Stimulated activated CD8-positive, alpha-beta memory T cell treated with anti-CD3 and anti-CD28 coated beads, Interleukin-4, amount 100 ng/mL, for 1 hour (primary cell): ENCODE measurements at places on chromosomes 4 and X.

- DNase-seq, result no peak
These were observed 42.0 kb downstream of the NPFFR2 start for GRCh38 chr4:72073816-72074215.

GRCh38 chr4:8083086-8083825 is 75.4 kb downstream of the ABLIM2 start:
- no peak for DNase-seq

GRCh38 chr4:28277931-28278330 is 1417.3 kb downstream of the STIM2 start:
- no peak for DNase-seq

DNA sequence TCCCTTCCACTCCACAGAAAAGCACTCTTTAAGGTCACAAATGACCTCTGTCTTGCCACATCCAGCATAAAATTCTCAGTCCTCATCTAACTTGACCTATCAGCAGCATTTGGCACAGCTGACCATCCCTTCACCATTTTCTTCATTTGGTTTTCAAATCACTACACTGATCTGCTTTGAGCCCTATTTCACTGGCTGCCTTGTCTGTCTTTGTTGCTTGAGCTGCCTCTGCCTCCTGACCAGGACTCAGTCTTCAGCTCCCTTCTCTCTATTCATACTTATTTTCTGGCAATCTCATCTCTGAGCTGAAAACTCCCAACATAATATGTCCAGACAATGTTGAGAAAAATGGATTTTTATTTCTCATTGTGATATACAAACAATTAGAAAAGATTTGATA is 27.7 kb upstream of the PDE5A start:
- no peak for DNase-seq

DNA sequence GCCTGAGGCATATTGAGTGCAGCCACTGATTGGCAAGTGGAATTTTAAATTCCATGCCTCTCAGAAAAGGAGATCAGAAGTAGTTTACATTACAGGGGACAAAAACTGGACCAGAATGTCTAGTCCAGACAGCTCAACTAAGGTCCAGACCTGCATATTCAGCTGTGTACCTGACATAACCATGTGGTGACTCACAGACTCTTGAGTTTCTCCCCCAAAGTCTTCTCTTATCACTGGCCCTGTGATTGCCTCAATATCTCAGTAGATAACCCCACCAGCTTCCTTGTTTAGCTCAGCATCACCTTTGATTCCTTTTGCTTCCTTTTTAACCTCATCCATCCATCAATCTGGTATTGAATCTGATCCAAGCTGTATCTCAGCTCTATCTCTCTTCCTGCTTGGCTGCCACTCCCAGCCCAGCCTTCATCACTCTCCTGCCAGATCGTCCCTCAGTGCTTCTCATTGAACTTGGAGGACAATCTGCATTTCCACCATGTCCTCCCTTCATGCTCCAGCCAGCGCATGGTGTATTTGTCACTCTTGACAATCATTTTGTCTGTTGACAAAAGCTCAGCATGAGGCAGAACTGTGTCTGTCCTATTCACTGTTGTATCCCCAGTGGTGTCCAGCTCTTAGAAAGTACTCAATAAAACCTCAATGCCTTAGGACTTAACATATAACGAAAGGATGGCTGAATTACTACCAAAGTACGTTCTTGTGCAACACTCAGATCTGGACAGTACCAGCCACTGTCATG is 27.8 kb upstream of the SLC2A9 start:
- no peak for DNase-seq

DNA sequence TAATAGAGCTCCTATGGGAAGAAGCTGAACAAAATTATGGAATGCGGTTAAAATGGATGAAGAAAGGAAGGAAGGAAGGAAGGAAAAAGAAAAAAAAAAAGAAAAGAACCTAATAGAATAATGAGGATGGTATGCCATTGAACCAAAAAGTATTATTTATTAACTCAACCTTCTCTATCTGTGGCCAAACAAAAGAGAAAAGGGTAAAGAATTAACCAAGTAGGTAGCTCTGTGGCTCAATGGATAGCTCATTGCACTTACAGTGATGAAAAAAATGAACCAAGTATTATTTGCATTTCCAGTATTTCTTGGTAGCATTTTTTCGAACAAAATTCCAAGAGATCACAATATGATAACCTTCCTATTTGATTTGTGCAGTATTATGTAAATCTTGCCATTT is 56.9 kb upstream of the SLC39A8 start:
- DNase-seq, result no peak

DNA sequence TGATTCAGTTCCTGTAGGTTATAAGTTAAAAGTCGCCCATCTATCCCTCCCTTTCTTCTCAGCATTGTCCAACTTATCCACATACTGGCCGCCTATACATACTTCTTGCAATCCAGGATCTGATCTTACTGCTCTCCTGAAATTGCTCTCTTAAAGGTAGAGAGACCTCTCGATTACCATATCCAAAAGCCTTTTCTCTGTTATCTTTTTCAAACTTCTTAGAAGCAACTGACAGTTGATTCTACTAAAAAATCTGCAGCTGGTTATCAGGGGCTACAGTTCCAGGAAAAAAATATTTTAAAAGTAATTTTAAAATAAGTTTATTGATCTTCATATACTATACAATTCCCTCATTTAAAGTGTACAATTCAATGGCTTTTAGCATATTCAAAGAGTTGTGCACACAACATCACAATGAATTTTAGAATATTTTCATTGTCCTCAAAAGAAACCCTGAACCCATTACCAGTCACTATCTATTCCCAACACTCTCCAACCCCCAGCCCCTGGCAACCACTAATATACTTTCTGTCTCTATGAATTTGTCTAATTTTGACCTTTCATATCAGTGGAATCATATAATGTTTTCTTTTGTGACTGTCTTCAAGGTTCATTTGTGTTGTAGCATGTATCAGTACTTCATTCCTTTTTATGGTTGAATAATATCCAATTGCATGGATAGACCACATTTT is 102.0 kb downstream of the HDAC8 start:
- DNase-seq, result no peak

DNA sequence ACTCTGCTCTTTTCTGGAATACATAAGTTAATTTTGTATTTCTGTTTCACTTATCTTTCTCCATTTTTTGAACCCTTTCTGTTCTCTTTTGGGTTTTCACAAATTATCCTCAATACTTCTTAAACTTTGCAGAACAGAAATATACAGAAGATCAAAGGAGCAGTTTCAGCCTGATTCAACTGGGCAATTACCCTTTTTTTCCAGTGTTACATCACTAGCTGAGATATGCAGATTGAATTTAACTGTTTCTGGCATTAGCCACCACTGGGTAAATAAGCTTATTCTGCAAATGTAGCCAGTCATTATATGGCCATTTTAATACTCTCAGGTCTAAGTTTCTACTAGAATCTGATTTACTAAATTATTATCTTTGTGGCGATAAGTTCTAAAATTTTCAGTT is 66.9 kb upstream of the GRID2 start:
- no peak for DNase-seq

GRCh38 chrX:40984962-40985361 is 100.3 kb upstream of the USP9X start:
- no peak for DNase-seq

DNA sequence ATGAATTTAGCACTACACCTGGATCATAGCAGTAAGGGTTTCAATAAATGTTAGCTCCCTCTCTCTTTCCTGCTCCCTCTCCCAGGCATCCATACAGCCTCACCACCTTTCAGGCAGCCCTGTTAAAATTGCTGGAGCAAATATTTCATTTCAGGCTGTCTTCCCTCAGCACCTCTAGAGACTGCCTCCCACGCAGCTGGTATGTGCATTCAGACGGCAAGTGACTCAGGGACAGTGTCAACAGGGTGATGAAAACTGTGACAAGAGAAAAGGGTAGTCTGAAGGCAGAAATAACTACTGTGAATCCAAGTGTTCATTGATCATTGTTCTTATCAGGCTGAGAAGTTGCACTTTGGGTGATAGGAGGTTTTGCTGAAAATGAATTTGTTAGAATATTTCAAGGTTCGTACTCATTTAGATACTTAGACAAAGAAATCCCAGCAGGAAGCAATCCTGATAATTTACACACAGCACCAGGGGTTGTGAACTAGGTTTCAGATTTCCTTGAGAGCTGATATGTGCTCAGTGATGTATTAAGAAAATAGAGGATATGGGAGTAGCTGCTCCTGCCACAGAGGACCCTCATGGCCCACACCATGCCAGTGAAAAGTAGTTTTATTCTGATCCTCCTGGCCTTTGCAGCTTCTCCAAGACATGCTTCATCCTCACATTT is 424.2 kb downstream of the FGF13 start:
- DNase-seq, result no peak

DNA sequence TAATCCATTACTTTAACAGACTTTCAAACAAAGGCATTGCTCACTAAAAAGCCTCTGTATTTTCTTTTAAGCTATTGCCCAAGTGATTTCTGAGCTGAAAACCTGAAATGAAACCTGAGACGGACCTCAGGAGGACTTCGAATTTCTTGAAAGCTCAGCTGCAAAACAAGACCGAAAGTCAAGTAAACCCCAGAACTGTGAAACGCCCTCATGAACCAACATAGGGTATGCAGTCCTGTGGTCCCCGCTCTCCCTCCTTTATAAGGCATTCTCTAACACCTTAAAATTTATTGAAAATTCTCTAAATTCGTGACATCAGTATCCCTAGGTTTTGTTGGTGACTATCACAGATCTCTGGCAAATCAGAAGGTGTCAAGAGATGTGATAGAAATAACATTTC is 91.8 kb downstream of the SHISA3 start:
- DNase-seq, result no peak
